Mucosa of gallbladder (tissue), 1 donor: ENCODE measurements at places on chromosomes 5 and 9. TPM values are rescaled to one million over a fixed set of nuclear protein-coding genes. Genes with fewer than 3 reads are reported as not detected.

DNA sequence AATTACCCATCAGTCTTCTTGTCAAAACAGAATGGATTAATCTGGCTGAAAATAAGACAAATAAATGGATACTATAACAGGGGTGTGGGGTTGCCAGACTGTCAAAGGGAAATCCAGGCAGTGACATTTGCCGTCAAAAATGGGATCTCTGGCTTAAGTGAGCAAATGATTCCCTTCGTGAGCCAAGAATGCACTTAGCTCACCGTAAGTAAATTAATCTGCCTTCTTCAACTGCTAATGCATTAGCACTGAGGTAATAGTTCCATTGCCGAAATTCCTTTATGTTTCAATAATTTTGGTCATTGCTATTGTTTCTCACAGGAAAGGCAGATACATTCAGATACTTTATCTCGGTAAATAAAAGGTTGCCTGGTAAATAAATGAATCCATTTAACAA, 377.8 kb downstream of the KIAA0825 start:
- no peak for DNase-seq

GRCh38 chr9:34372467-34373011, 4.2 kb downstream of the MYORG start:
- no peak for DNase-seq

- no peak for DNase-seq
These were observed 279.9 kb upstream of the CD180 start for GRCh38 chr5:67476531-67476930.

DNA sequence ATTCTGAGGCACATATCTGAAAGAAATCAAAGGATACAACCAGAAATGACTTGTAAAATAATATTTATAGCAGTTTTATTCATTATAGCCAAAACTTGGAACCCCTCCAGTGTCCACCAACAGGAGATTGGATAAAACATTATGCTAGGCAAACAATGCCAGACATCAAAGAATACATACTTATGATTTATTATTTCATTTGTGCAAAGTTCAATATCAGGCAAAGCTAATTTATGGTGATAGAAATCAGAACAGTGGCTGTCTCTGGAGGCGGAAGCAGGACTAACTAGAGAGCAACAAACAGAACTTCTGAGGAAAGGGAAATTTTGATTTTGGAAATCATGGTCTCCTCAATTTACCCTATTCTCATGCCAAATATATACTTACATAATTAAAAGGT, 193.1 kb downstream of the ICE1 start:
- no peak for DNase-seq

DNA sequence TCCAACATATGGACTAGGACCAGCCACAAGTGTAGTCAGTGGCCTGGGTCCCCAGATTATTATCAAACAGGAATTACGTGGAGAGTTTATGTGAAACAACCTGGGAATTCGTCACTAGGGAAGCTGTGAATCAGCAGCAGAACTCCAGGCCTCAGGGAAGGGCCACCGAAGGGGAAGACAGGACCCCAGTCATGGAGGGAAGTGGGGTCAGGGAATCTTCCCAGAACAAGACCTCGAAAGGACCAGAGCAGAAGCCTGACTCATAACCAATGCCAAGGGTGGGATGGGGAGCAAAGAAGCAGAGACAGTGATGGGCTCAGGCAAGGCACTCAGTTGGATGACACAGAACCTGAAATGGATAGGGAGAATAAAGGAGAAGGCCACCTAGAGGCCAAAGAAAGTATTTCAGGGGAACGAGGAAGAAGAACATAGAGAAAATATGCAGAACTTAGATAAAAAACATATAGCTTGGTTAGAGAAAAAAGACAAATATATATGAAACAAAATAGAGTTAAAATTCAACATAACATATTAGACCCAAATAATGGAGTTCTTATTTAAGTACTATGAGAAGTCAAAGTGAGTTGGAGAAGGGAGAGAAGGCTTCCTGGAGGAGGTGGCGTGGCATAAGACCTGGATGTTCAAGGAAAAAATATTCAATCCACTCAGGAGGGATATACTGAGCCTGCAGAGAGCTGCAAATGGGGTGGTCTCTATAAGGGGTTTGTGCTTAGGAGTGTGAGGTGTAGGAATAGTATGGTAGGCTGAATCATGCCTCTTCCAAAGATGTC, 66.7 kb upstream of the CAST start:
- DNase-seq = no peak

DNA sequence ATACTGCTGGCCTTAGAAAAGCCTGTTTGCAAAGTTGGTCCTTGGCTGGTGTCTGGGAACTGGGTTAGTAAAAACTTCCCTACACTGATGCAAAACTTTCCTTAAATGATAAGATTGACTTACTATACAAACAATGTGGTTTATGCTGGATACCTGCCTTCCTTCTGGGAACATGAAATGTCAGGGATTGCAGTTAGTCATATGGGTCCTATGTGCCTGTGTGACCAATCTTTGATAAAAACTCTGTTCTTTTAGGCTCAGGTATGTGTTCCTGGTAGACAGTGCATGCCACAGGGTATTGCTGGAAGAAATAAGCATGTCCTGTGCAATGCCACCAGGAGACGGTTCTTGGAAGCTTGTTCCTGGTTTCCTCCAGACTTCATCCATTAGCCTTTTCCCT, 173.3 kb downstream of the RMI1 start:
- no peak for DNase-seq

DNA sequence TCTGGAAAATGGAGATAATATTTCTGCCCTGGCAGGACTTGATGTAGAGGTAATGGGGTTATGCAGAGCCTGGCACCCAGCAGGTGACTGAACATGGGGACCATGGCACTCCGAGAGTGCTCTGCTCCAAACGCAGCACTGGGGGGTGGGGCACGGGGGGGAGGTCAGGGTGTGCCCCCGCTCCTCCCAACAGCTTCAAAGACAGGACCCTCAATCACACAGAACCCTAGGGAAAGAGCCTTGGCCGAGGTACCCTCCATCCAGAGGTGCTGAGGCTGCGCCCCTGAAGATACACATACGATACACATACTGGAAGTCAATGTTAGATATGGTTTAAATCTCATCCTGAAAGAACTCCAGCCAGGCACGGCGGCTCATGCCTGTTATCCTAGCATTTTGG, 26.6 kb upstream of the CEP72 start:
- no peak for DNase-seq

- DNase-seq = no peak
These were observed 134.8 kb downstream of the FBXO4 start for GRCh38 chr5:42059778-42060464.

DNA sequence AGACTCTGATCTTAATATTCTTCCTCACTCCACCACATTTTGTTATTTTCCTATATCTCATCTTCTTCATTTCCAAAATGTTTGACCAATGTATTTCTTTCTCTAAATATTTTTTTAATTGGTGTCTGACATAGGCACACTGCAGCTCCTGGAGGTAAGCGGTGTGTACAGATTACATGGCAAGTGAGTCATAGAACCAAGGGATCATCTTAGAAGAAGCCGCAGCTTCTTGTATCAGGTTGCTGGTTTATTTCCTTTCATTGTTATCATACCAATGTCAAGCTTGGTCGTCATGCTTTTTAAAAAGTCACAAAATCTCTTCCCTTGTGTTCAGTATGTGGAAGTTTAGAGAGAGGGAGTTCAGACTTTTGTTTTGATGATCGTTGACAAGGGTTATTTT, 526.1 kb upstream of the CDH18 start:
- no peak for DNase-seq

DNA sequence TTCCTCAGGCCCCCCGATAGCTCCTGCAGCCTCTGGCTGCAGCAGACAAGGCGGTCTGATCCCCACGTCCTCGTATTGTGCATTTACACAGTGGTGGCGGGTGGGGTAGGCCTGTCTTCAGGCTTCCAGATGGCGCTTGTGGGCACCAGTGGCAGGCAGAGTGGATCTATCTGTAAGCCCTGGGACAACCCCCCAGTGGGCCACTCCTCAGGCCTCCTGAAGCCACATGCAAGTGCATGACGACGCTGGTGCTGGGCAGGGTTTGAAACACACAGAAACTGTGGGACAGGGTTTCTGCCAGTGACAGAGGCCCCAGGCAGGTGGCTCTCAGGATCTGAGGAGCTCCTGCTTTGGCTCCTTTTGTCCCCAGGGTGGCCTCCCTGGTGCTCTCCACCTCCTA, 42.0 kb downstream of the SLF1 start:
- DNase-seq = no peak

DNA sequence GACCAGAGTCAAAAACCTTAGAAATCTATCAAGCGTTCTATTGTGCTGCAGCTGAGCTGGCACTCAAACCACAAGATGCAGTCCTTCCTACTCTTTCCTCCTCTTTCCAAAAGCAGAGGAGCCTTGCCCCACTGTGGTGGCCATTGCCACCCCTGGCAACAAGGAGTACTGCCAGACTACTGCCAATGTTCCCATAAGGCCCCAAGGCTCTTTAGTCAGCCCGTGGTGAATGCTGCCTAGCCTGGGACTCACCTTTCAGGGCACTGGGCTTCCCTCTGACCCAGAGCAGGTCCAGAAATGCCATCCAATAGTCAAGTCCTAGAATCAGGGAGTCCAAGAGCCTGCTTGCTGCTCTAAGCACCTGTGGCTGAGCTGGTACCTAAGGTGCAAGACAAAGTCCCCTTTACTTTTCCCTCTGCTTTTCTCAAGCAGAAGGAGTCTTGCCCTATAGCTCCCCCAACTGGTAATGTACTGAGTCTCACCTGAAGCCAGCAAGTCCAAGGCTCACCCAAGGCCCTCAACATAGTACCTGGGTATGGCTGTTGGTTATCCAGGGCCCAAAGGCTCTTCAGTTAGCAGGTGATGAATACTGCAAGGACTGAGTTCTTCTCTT, 219.4 kb downstream of the ATPSCKMT start:
- no peak for DNase-seq

Gene IFNA5
- total RNA-seq = not detected

Gene ADCY2
- total RNA-seq = 2.4 TPM

Gene NUP155
- total RNA-seq = 14.7 TPM

Gene SLC34A1
- 0.06 TPM for total RNA-seq

Gene IL9
- total RNA-seq = not detected
